ENCODE measurements at places on chromosomes 16 and 17. TPM values are rescaled to one million over a fixed set of nuclear protein-coding genes. Genes with fewer than 3 reads are reported as not detected.
A peak's percentile ranks its signal among the peaks of the same experiment; 100 is the strongest.

- DNase-seq = no peak
Observed at GRCh38 chr17:76989519-76989918, 121.3 kb downstream of the MGAT5B start.

DNA sequence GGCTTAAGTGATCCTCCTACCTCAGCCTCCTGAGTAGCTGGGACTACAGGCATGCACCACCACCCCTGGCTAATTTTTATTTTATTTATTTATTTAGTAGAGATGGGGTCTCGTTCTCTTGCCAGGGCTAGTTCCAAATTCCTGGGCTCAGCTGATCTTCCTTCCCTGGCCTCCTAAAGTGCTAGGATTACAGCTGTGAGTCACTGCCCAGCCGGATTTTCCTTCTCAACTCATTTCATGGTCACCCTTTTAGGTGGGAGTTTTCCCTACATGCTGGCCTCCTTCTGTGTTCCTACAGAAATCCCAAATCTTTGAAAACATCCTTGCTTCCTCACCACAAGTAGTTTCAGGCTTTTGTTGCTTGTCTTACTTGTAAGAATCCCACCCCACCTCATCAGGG lies 102.1 kb upstream of the SIAH1 start:
- DNase-seq = no peak

DNA sequence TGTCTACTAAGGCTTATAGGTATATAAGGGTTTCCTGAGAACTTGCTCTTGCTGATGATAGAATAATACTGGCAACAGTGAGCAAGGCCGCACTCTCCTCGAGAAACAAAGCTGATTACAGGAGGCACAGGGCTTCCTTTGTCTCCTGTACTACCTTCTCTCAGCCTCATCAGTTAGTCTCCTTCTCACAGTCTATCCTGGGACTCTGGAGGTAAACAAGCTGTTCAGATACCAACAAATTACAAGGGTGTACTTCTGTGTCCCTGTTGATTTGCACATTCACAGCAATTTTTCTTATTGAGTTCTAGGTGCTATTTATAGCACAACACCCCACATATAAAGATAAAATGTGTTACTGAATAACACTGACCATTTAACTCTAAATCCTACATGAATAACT lies 98.7 kb downstream of the TRIM37 start:
- no peak for DNase-seq

DNA sequence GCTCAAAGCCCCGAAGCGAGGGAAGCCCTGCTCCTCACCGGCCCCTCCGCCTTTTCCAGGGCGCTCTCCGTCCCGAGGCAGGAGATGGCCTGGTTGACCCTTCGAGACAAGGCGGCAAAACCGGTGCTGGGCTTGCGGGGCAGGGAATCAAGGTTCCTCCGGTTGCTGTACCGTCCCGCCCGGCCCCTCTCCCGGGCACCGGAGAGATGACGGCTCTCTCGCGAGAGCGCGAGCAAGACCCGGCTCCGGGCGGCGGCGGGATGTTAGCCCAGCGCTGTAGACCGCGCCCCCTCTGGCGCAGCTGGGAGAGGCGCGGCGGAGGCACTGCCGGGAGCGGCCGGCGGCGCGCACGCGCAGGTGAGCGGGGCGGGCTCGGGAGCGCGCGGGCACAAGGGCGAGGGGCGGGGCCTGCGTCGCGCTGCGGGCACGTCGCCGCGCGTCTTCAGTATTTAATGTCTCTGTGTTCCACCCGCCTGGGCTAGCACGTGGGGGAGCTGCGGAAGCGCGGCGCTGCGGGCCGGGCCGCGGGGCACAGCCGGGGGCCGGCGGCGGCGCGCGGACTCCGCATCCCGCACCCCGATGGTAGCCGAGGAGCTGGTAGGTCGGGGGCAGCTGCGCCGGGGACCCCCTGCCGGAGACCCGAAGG lies at the start of gene AKAP1:
AKAP1 (plus strand) TSS at position 445 of the 646 bp plus-strand sequence. CDS start 20,219 bp downstream, outside the sequence.
- DNase-seq = peak; percentile 97

DNA sequence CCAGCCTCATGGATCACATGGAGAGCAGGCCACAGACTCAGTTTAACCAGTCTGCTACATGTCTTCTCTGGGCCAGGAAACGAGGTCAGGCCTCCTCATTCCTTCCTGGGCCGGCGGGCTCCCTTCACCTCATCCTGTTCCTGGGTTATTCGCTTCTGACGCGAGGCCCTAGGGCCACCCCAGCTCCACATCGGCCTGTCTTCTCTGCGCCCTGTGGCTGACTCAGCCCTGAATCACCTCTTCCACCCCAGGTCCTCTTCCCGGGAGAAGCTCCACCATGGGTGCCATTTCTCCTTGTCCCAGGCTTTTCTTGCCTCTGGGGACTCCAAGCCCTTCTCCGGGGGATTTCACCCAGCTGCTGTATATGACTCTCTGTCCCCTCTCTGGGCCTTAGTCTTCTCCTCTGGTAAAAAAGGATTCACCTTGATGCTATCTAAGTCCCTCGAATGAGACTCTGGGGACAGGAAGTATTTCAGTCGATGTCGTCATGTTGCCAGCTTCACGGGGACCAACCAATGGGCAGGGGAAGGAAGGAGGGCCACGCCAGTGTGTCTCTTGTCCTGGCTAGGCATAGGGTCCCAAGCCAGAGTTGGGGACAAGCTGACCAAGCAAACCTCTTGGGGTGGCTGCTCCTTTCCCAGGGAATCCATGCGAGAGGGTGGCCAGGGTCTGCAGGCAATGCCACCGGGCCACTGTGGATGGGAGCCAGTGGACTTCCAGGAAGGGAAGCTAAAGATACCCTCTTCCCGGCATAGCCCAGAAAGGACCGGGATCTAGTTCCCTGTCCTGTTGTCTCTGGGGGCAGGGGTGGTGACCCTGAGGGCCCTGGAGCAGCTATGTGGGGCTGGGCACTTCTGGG lies 58.7 kb downstream of the SOCS3 start:
- DNase-seq = no peak

The ANKRD11 gene
- 72.8 TPM for total RNA-seq

The SOX8 gene
- total RNA-seq = 2.1 TPM

The USP6 gene
- total RNA-seq = 0.40 TPM
